Right cardiac atrium (tissue), 5 donors: ENCODE measurements at places on chromosomes 16 and 17. TPM values are rescaled to one million over a fixed set of nuclear protein-coding genes. Genes with fewer than 3 reads are reported as not detected.

- DNase-seq = peak; percentile 66
Measured at GRCh38 chr17:65324611-65325342, 187.6 kb downstream of the RGS9 start.

- DNase-seq = no peak
Measured at GRCh38 chr17:35017021-35017420, 36.7 kb downstream of the LIG3 start.

DNA sequence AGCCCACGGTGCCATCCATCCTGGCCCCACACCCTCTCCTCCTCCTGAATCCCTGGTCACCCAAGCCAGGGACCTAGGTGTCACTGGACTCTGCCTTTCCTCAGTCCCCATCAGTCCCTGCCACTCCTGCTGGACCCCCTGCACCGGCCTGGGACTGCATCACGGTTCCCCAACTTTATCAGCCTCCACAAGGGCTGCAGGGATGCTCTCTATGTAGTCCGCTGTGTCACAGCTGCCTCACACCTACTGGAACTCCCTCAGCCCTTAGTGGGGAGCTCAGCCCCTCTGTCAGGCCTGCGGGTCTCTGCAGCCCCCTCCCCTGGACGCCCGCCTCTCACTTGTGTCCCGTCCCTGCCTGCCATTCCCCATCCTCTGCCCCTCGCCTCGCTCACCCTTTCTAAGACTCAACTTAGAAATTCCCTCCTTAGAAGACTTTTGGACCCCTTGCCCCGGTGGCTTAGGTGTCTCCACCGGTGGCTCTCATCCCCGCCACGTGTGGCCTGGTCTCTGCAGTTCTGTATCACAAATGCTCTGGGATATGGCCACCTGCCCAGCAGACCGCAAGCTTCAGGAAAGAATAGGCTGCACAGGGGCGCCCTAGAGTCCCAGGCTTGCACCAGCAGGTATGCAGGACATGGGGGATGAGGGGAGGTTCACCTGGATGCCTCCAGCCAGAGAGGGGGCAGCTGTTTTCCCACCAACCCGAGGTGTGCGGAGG lies 62.9 kb downstream of the PRMT7 start:
- no peak for DNase-seq

- peak; percentile 87 for DNase-seq
Measured at GRCh38 chr16:84532291-84532724, 27.8 kb upstream of the MEAK7 start.

DNA sequence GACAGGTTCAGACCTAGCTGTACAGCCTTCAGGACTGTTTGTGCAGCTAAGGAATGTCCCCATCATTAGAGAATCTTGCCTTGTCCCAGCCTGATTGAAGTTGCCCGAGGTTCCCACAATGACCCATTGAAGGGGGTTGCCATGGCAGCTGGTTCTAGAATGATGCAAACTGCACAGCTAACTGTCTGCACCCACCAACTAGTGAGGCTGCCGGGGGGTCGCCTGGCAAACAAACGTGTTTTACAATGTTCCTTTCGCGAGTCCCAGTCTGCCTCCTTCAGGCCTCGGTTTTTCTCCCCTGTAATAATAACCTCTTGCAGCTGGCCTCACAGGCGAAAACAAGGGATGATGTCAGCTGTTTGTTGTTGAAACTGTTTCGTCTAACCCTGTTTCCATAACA lies 5.5 kb downstream of the C16orf96 start:
- no peak for DNase-seq

- DNase-seq = no peak
Measured at GRCh38 chr16:73714976-73715375, 581.6 kb upstream of the PSMD7 start.

GRCh38 chr16:30651124-30652004 lies 604 bp downstream of the PRR14 start:
- peak; percentile 90 for DNase-seq

The ASPA gene
- total RNA-seq = 2.9 TPM

The CHD9NB gene
- 0.50 TPM for total RNA-seq

The TMEM256 gene
- 79.6 TPM for total RNA-seq
